T-helper 17 cell (primary cell): ENCODE measurements at places on chromosomes 4 and X. TPM values are rescaled to one million over a fixed set of nuclear protein-coding genes. Genes with fewer than 3 reads are reported as not detected.

Gene FAM184B
- not detected for total RNA-seq

Gene HEPH
- total RNA-seq: 0.29 TPM

Gene MID1
- 0.15 TPM for total RNA-seq

Gene MOSPD2
- total RNA-seq: 6.2 TPM

Gene TMEM35A
- not detected for total RNA-seq

Gene ANKRD50
- 0.44 TPM for total RNA-seq

Gene UGT2B17
- not detected for total RNA-seq

Gene TMEM154
- total RNA-seq: 25.1 TPM

Gene CENPE
- total RNA-seq: 4.3 TPM

Gene AMER1
- total RNA-seq: 3.8 TPM

Gene DAPP1
- 24.5 TPM for total RNA-seq

Gene HMGN5
- 1.6 TPM for total RNA-seq

Gene SLC6A14
- total RNA-seq: not detected

Gene APLN
- not detected for total RNA-seq

Gene DBET
- not detected for total RNA-seq

Gene GLRA2
- not detected for total RNA-seq

Gene CFAP47
- total RNA-seq: not detected

Gene UBL4A
- total RNA-seq: 15.2 TPM

Gene TENM3
- total RNA-seq: not detected

Gene GRIA3
- total RNA-seq: 0.34 TPM

Gene NUDT10
- total RNA-seq: not detected

Gene HDX
- 2.8 TPM for total RNA-seq

Gene UGT2A3
- not detected for total RNA-seq

Gene ETDA
- not detected for total RNA-seq

Gene SOWAHB
- total RNA-seq: not detected

Gene EMCN
- not detected for total RNA-seq

Gene ZNF185
- 2.7 TPM for total RNA-seq

Gene FGFBP1
- total RNA-seq: not detected

Gene ENOX2
- 7.3 TPM for total RNA-seq

Gene PDZD4
- total RNA-seq: 45.6 TPM

Gene MAGEA11
- not detected for total RNA-seq

Gene POU3F4
- not detected for total RNA-seq

Gene MAGEA9B
- total RNA-seq: not detected
